ENCODE measurements at places on chromosomes 12 and 14. TPM values are rescaled to one million over a fixed set of nuclear protein-coding genes. Genes with fewer than 3 reads are reported as not detected.
A peak's percentile ranks its signal among the peaks of the same experiment; 100 is the strongest.

DNA sequence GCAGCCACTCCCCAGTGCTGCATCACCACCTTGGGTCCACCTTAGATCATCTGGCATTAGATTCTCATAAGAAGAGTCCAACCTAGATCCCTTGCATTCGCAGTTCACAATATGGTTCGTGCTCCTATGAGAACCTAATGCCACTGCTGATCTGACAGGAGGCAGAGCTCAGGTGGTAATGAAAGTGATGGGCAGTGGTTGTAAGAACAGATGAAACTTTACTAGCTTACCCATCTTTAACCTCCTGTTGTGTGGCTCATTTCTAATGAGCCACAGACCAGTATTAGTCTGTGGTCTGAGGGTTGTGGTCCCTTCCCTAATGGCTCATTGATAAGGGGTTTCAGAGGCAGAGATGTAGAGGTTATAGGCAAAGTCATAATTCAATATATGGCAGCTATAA is 615.9 kb upstream of the MIS18BP1 start:
- DNase-seq, result no peak
- H3K27me3 ChIP-seq, result no peaks in the 10 kb centered on the region
- no peak overlapping the region for H3K27ac ChIP-seq
- H3K36me3 ChIP-seq, result peaks cover 7% of the 10 kb centered on the region
- H3K4me1 ChIP-seq, result no peaks in the 10 kb centered on the region

- 0 out of 2 replicates have a peak, but pooled peaks cover under 1% of the 10 kb centered on the region for H3K4me1 ChIP-seq
- H3K27ac ChIP-seq, result no peak overlapping the region
- peaks cover 15% of the 10 kb centered on the region for H3K36me3 ChIP-seq
- H3K4me3 ChIP-seq, result no peak overlapping the region
- H3K27me3 ChIP-seq, result peaks cover 2% of the 10 kb centered on the region
Measured at GRCh38 chr12:124434354-124434753, 133.1 kb downstream of the NCOR2 start.

GRCh38 chr12:26319511-26319910 is 124.1 kb downstream of the SSPN start:
- peaks cover 17% of the 10 kb centered on the region for H3K36me3 ChIP-seq
- H3K27me3 ChIP-seq, result peaks cover 2% of the 10 kb centered on the region
- peak overlapping the region; percentile 62 for H3K27ac ChIP-seq
- DNase-seq, result peak; percentile 18
- no peak overlapping the region for H3K4me3 ChIP-seq
- H3K4me1 ChIP-seq, result peaks cover 30% of the 10 kb centered on the region

KITLG gene
- 74.3 TPM for total RNA-seq

GRCh38 chr12:8827551-8828256 is 5.3 kb downstream of the A2ML1 start:
- H3K4me1 ChIP-seq, result peaks cover 6% of the 10 kb centered on the region
- no peak overlapping the region for H3K4me3 ChIP-seq
- peaks cover 21% of the 10 kb centered on the region for H3K27me3 ChIP-seq
- DNase-seq, result no peak
- no peak overlapping the region for H3K27ac ChIP-seq

DNA sequence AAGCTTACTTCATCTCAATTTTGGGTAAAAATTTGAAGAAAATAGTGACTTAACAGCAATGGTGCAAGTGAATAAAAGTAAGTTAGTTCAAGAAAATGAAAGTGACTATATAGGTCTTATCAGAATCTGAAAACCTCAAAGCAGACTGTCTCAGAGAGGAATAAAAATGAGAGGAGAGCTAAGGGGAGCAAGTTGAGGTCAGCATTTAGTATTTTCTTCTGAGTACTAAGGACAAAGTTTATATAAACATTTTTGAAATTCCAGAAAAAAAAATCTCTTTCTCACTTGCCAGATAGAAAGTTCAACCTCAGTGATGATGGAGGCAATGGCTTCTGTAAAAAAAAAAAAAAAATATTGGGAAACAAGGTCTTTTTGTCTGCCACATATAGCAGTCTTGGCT is 414.1 kb downstream of the NPAS3 start:
- H3K4me3 ChIP-seq, result no peak overlapping the region
- H3K36me3 ChIP-seq, result no peaks in the 10 kb centered on the region
- peaks cover 12% of the 10 kb centered on the region for H3K27me3 ChIP-seq
- no peak for DNase-seq

DNA sequence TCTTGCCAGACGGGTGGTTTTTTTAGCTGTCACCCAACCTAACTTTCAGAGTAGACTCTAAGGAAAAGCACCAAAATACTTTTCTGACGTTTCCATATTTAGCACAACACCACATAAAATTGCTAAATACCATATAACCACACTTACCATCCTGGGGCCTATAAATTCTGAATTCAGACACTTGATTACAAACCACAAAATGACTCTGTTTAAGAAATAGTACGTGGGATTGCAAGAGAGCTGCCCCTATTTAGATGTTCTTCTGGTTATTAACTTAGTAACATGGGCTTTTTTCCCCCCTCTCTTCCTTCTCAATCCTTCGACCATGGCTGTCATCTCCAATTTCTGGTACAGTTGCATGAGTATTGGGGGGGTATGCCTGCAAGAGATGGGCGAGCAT is 287.7 kb downstream of the BMP4 start:
- no peaks in the 10 kb centered on the region for H3K36me3 ChIP-seq
- H3K4me1 ChIP-seq, result peaks cover 9% of the 10 kb centered on the region
- H3K4me3 ChIP-seq, result no peak overlapping the region
- DNase-seq, result no peak
- H3K27me3 ChIP-seq, result peaks cover 13% of the 10 kb centered on the region
- no peak overlapping the region for H3K27ac ChIP-seq

DNA sequence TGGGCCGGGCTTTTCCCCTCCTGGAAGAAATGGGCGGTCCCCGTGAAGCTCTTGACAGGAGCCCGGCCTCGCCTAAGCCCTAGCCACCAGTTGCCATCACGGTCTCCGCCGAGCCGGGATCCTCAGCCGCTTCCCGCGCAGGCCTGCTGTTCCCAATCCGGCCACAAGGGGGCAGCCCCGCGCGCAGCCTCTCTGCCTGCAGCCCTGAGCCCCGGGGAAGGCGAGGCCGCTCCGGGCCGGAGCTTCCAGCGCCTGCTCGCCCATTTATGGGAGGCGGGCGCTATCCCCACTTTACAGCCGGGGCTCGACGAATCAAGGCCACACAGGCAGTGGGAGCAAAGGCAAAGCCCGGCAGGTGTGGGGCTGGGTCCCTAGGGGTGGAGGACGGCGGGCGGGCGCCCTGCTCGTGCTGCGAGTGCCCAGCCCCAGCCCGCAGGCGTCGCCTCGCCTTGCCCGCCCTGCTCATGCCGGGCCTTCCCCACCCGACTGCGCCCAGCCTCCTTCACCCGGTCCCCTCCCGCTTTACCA is 61.5 kb downstream of the LGMN start:
- DNase-seq, result peak; percentile 58
- no peak overlapping the region for H3K4me3 ChIP-seq
- no peaks in the 10 kb centered on the region for H3K4me1 ChIP-seq

HVCN1 gene
- total RNA-seq, result 0.09 TPM

TMEM132C gene
- not detected for total RNA-seq

DNA sequence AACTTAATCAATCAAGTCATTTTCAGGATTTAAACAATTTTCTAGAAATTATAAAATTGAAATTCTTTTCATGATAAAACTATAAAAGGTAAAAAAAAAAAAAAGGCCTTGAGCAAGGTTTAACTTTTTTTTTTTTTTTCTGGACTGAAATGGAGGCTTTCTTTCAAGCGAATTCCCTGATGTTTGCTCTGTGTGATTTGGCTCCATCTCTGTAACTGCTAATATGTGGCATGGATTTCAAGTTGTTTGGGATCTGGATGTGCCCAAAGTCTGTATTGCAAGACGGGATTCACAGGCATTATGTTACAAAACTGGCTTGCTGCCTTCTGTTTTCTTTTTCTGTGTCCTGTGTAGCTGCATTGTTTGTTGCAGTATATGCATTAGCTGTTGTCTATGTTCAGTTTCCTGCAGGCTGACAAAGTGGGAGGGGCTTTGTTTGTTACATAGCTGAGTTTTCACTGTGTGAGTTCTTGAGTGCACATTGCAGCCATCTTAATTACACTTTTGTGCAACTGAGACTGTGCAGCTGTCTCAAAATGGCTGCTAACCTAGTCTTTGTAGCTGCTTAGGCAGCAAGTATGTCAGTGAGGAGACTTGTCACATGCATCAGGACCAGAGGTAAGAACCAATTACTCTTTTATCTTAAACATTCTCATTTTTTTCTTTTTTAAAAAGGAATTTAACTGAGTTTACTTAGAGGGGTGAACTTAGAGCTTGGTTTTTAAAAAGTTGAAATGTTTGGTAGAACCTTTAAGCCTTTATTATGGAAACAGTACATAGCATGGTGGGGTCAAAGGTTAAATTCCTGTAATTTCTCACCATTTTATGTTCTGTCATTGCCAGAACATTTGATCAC is 19.5 kb downstream of the ATF7IP start:
- DNase-seq, result peak; percentile 87
- H3K36me3 ChIP-seq, result peaks cover 26% of the 10 kb centered on the region
- H3K4me1 ChIP-seq, result peaks cover 42% of the 10 kb centered on the region
- H3K4me3 ChIP-seq, result peak overlapping the region; percentile 66

DNA sequence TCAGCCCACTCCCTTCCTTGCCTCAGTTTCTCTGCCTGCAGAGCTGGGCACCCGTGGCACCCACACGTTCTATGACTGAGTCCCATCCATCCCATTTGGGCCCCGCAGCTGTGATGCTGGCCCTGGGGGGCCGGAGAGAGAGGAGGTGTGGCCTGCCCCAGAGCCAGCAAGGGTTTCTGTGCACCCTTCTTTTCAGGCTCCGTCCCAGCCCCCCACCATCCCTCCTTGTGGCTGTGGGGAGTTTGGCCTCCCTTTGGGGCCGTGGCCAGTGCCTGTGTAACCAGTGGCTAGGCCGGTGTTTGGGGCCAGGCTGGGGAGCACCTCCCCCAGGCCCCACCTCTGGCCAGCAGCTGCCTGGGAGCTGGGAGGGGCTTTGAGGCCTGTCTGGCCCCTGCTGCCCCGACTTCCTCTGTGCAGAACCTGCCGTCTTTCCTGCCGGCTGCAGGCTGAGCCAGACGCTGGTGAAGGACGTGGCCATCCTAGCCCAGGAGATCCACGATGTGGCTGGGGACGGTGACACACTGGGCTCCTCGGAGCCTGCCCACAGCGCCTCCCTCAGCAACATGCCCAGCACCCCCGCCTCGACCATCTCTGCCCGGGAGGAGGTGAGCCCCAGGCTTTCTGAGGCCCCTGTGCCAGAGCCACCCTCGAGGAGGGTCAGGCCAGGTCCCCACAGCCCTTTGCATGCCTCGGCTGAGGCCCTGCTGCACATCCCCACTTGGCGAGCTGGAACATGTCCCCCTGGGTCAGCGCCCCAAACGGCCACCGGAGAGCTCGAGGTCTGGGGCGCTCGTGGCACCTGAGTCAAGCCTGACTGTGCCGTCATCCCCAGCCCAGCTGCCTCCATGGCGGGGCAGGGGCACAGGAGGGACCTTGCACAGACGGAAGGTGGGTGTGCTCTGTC is 27.7 kb downstream of the CEP170B start:
- peaks cover 2% of the 10 kb centered on the region for H3K27me3 ChIP-seq
- H3K27ac ChIP-seq, result no peak overlapping the region
- H3K4me1 ChIP-seq, result peaks cover 5% of the 10 kb centered on the region

DNA sequence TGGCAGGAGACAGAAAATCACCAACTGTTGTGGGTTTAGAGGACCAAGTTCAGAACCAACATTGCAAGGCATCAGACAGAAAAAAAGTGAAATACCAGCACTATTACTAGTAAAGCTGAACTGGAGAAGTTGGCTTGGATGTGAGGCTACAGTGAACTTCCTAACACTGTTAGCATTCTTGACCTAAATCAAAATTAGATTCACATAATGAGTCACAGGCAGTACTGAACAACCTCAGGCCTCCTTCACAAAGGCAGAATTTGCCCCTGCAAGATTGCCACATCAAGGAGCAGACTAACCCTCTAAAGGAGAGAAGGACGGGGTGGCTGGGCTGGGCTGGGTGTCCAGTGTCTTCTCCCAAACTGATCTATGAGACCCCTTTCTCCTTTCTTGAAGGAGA is 539.7 kb downstream of the SNAPC1 start:
- no peaks in the 10 kb centered on the region for H3K36me3 ChIP-seq
- H3K4me1 ChIP-seq, result no peaks in the 10 kb centered on the region
- no peak for DNase-seq
- H3K27ac ChIP-seq, result no peak overlapping the region

RPL36AL gene
- total RNA-seq, result 230 TPM

DNA sequence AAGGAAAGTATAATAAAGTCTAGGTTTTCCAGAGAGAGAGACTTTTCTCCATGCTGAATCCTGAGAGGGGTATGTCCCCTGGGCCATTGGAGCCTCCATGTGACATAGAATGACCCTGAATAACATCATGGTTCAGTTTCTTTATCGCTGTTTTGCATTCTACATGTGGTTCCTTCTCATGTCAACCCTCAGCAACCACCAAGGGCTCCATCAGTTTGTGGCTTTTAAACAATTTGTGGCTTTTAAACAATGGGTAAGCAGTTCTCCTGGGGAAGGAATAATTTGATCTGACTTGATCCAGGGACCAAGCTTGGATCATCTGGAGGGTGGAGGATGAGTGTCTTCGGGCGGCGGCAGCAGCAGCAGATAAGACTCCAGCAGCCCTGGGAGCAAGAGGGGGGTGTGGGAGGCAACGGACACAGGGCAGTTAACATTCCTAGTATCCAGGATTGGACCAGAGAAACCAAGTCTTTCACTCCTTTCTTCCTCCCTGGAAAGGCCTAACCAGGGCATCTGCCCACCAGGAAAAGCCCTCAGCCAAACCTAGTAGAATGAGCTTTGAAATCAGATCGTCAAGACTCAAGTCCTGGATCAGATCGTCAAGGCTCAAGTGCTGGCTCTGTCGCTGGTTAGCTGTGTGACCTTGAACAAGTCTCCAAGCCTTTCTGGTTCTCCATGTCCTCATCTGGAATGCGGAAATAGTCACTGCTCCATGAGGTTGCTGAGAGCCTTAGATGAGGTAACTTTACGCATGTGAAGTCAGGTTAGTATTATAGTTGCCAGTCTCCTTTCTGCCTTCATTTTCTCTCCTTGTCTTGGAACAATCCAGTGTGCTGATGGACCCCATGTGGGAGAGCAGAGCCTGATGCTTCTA is 27.8 kb upstream of the FAM222A start:
- no peak overlapping the region for H3K27ac ChIP-seq
- H3K4me1 ChIP-seq, result no peaks in the 10 kb centered on the region
- no peaks in the 10 kb centered on the region for H3K36me3 ChIP-seq

GRCh38 chr14:64569138-64569631 is 19.4 kb downstream of the PPP1R36 start:
- peak overlapping the region; percentile 72 for H3K27ac ChIP-seq
- H3K36me3 ChIP-seq, result no peaks in the 10 kb centered on the region
- DNase-seq, result peak; percentile 71
- H3K4me3 ChIP-seq, result peak overlapping the region; percentile 35
- H3K4me1 ChIP-seq, result peaks cover 33% of the 10 kb centered on the region
